ENCODE measurements at places on chromosomes 5 and 9. TPM values are rescaled to one million over a fixed set of nuclear protein-coding genes. Genes with fewer than 3 reads are reported as not detected.

DNA sequence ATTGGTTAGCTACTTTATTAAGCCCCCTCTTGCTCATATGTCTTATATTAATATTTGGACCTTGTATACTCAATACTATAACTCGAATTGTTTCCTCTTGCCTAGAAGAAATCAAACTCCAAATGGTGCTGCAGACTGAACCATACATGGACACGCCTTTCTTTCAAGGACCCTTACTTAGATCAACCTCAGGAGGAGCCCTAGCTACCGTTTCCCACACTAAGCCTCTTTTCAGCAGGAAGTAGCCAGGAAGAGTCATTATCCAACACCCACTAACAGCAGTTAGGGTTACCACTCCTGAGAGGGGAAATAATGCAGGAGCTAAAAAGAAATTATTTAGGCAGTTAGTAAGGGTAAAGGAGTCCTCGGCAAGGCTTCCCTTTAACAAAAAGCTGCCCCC lies 243.8 kb upstream of the PUM3 start:
- DNase-seq, result no peak

The DDX4 gene
- total RNA-seq, result not detected

DNA sequence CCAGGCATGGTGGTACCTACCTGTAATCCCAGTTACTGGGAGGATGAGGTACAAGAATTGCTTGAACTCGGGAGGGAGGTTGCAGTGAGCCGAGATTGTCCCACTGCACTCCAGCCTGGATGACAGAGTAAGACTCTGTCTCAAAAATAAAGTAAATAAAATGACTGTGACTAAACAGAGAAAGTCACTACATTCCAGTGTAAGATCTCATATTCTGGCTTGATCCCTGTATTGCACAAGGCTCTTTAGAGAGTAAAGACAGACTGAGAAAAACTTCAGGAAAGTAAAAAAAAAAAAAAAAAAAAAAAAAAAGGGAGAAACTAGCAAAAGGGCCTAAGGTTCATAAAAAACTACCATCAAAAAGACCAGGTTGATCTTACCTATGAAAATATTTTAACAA lies 106.6 kb upstream of the PJA2 start:
- no peak for DNase-seq

- DNase-seq, result no peak
These were observed 16.0 kb downstream of the GPSM1 start for GRCh38 chr9:136343121-136343883.

The C5orf58 gene
- not detected for total RNA-seq

All from naive thymus-derived CD4-positive, alpha-beta T cell (primary cell).